Thyroid gland (tissue), 4 donors: ENCODE measurements at places on chromosomes 4 and X. TPM values are rescaled to one million over a fixed set of nuclear protein-coding genes. Genes with fewer than 3 reads are reported as not detected.

The TCP11X2 gene
- not detected for total RNA-seq

The SSX2B gene
- not detected for total RNA-seq

The ADH1B gene
- 259 TPM for total RNA-seq

The TASL gene
- 0.29 TPM for total RNA-seq

The SERTM2 gene
- total RNA-seq, result not detected

The DCAF12L1 gene
- 0.27 TPM for total RNA-seq
